ENCODE measurements at places on chromosomes 16 and 17.

DNA sequence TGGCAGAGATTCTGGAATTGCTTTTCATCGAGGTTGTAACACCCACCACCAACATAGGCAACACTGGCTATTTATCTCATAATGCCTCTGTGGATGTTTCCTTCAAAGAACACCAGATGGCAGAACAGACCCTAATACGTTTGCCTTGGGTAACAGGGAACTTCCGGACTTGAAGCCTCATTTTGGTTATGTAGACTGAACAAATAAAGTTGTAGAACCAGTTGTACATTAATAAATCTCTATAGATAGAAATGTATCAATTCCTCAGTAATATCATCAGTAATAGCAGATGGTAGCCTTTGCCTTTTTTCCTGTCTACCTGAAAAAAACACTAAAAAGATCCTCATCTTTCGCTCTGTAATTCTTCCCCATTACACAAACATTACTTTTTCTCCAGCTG lies 25.9 kb upstream of the APOH start:
- DNase-seq, result peak; percentile 9

DNA sequence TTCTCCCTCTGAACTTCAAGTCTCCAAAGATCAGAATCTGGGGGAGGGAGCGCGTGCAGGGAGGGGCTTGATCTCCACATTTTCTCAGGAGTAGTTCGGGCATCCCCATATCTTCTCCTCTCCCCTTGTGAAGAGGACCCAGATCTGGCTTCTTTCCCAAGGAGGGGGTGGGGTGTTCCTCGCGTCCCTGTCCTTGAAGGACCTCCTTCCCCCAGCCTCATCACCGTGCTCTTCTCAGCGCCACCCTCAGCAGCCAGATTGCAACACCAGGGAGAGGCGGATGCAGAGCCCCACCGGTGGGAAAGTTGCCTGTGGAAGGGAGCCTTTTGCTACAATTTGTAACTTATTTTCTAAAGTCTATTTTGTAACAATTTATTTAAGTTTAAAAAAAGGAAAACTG lies 5.7 kb downstream of the PRSS53 start:
- no peak for DNase-seq

GRCh38 chr17:58119491-58119890 lies 28.7 kb upstream of the OR4D1 start:
- DNase-seq, result no peak

DNA sequence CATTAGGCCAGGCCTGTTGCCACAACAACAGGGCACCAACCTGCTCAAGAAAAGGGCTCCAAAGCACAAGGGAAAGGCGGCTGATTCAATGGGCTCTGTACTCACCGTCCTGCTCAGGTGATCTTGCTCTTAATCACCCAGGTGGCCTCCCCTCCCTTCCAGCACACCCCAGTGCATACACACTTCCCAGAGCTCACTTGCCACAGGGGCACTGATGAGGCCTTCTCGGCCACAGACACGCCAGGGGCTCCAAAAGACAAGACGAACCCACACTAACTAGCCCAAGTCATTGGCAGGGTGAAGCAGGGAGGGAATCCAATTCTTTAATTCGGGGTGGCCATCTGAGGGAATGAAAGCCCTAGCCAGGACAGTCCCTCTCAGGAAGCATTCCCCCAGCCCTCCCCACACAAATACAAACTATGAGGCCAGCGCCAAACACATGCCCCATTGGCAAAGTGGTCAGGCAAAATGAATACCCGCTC lies 1.4 kb downstream of the MYO18A start:
- DNase-seq, result no peak

- DNase-seq, result no peak
Measured at GRCh38 chr16:14042706-14043105, 28.4 kb upstream of the MRTFB start.

- DNase-seq, result no peak
Measured at GRCh38 chr16:73217654-73218053, 169.7 kb upstream of the ZFHX3 start.

DNA sequence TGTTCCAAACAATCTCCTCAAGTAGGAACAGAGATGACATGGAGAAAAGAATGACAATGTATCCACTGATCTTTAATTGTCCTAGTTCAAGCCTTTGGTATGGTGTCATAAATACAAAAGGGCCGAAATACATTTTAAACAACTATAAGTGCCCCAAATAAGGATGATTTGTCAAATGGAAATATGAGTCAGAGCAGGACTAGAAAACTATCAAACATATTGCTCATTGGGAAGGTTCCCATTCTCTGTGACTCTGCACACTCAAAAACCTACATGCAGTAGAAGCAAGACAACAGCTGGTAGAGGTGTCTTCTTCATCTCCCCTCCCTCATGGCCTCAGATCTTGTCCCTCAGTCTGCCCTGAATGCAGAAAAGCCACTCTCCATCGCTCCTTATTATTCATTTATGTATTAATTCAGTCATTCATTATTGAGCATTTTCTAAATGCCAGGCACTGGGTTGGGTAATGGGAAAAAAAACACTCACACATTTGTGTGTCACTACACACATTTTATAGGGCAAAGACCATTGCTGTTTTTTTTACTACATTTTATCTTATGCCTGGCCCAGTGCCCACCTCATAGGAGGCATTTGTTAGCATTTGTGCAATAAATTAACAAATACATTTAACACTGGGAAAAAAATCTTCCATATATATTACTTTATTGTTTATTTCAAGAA lies 10.1 kb downstream of the CA10 start:
- no peak for DNase-seq

- DNase-seq, result no peak
Measured at GRCh38 chr16:82391690-82392089, 221.7 kb upstream of the MPHOSPH6 start.

GRCh38 chr16:56252835-56253234 lies 61.5 kb downstream of the GNAO1 start:
- DNase-seq, result no peak

DNA sequence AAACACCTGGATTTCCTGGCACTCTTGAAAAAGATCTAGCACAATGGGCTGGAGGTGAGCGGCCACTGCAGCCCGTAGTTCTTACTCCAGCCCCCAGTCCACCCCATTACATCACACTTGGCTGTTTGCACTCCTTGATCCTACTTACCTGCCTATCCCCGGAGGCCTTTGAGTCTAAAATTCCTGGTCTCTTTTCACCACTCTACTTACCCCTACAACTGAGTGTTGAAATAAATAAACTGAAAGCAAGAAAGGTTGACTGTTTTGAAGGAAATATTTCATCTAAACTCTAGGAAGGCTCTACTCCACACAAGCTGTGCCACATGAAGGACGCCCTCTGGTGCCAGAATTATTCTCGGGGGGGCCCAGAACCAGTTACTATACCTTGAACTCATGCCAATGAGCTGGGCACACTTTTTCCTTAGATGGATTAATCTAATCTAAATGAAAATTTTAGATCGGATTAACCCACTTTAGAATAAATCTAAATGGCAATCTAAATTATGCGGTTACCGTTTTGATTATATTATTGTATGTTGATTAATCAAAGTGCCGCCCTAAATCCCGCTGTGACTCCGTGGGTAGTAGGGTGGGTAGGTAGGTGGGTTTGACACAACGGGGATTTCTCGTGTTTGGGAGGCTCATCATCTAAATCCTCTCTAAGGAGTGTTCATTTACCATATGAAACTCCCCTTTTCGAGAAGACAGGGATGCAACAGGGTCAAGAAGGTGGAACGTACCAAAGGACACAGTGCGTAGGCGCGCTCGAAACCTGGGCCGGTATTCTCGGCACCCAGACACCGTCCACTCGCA lies 651 bp upstream of the EIF1 start:
- DNase-seq, result no peak

GRCh38 chr17:4598776-4599504 lies 14.6 kb downstream of the SMTNL2 start:
- no peak for DNase-seq

GRCh38 chr17:44346064-44346844 lies 1.2 kb downstream of the GRN start:
- DNase-seq, result no peak

DNA sequence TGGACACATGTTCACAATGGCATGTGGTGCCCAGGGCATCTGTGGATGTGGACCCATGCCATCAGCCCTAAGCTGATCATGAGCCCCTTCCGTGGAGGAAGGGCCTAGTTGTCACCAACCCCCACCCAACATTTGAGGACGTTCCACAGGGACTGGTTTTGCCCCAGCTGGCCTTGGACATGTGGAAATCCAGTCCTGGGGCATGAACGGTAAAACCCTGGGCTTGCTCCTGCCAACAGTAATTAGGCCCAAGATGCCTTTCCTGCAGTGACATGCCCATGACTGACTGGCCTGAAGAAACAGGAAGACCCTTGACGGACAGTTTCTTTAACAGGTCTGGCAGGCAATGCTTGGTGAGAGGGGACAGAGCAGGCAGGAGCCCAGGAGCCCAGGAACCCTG lies 7.7 kb downstream of the TNS4 start:
- DNase-seq, result no peak

DNA sequence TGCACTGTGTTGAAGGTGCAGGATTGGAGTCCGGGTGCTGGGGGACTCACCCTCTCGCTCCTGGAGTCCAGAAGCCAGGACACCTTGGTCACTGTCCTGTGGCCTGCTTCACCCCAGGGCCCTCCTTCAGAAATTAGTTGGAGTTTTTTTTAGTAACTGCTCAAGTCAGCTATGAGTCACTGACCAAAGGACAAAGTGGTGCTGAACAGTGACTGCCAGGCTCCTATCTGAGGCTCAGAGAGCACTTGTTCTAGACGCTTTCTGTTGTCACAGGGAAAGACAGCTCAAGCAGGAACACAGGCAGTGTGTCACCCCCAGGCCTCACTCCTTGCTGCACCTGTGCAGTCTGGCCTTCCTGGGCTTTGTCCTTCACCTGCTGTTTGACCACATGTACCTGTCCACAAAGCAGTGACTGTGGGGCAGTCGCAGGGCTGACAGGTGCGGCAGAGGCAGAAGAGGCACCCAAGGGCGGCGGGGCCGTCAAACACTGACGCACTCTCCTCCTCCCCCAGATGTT lies 4.1 kb upstream of the FAAP100 start:
- no peak for DNase-seq

DNA sequence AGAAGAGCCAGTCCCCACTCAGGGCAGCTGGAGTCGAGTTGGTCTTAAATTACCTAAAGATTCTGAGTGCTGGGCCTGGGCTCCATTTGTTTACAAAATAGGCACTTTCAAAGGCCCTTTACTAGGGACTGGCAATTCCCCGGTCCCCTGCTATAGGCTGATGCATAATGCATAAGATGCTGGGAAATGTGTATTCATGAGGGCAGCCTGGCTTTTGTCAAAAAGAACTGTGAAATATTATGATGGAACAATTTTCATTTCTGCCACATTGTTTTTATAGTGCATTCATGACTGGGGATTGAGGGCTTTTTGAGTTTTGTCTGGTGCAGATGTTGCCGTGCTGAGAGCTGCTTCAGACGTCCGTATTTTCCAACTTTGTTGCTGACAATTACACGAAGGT lies 617.0 kb upstream of the CDH5 start:
- no peak for DNase-seq

DNA sequence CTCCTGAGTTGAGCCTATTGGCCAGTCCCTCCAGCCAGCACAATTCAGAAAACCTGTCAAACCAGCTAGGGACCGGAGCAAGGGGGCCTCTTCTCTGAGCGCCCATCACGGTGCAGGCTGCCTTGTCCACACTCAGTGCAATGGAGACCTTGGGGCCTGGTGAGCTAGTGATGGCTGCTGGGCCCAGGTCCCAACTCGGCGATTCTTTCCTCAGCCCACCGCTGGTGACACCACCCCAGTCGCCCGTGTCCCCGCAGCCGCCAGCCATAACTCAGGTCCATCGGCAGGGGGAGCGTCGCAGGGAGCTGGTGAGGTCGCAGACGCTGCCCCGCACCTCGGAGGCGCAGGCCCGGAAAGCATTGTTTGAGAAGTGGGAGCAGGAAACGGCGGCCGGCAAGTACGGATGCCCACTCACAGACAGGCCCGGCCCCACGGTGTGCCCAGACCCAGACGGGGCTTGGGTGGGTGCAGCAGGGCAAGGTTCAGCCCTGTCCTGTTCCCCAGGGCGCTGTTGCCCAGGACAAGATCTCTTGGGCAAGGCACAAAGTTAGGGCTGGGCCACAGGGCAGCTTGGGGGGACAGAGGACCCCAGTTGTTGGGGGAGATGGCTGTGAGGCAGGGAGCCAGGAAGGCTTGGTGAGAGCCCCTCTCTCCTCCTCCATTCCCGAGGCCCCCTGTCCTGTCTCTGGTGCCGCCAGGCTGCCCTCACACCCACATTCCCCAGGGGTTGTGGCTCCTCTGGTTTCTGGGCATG lies 10.8 kb downstream of the SMTNL2 start:
- DNase-seq, result no peak

- no peak for DNase-seq
Measured at GRCh38 chr17:50426814-50427787, 1.1 kb downstream of the ACSF2 start.

GRCh38 chr16:83609178-83609577 lies 198.6 kb upstream of the HSBP1 start:
- no peak for DNase-seq

GRCh38 chr17:81837641-81838040 lies 2.8 kb upstream of the PPP1R27 start:
- DNase-seq, result no peak

DNA sequence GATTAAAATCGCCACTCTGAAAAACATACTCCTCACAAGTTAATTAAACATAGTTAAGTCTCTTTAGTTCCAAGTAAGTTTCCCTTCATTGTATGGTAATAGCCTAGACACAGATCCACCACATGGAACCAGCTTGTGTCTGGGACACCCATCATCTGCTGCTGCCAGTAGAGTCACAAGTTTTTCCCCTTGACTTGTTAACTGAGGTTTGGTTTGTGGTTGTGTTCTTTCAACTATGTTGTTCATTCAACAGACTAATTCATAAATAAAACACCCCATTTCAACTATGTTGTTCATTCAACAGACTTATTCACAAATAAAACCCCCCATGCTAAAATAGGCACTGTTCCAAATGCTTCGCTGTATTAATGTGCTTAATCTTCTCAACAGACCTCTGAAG lies 24.4 kb downstream of the YWHAE start:
- DNase-seq, result no peak

GRCh38 chr17:4710693-4711634 lies 532 bp downstream of the ARRB2 start:
- DNase-seq, result no peak

Measured in stimulated activated CD4-positive, alpha-beta T cell treated with anti-CD3 and anti-CD28 coated beads, Interleukin-1b, Interleukin-23, amount 100 ng/mL, for 1 hour (primary cell).